ENCODE measurements at places on chromosomes 3 and 15.

- no peak for DNase-seq
Measured at GRCh38 chr3:55159016-55159415, 231.2 kb upstream of the LRTM1 start.

DNA sequence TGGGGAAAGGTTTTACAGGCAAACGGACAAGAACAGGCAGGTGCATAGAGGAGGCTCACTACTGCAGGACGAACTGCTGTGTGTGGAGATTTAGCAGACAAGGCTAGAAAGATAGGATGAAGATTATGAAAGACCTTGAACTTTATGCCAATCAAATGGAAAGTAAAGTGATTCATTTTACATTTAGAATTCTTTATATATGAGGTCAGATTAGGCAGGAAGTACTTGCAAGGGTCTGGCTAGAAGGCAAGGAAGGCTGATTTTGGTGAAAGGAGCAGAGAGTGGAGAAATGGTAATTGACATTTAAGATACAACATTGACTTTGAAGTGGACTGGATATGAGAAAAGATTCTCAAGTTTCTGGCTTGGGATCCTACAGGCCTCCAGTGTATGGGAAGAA is 33.6 kb downstream of the PLSCR4 start:
- no peak for DNase-seq

DNA sequence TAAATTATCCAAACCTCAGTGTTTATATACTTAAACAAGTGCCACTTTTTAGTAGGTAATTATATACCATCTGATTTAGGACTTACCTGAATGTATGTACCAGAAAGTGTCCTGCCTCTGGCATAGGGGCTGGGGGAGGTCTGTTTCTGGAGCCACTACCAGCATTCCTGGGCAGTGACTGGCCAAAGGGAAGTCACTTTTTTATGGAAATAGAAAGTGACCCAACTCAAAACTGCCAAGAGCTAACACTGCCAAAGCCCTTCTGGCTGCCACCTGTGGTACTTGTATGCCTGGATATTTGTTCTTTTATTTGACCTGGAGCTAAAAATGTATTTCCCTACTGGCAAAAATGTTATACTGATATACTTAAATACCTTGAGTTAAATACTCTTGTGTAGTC is 42.7 kb downstream of the ESYT3 start:
- DNase-seq = no peak

GRCh38 chr3:48929358-48930035 is 10.9 kb downstream of the ARIH2 start:
- DNase-seq = no peak

DNA sequence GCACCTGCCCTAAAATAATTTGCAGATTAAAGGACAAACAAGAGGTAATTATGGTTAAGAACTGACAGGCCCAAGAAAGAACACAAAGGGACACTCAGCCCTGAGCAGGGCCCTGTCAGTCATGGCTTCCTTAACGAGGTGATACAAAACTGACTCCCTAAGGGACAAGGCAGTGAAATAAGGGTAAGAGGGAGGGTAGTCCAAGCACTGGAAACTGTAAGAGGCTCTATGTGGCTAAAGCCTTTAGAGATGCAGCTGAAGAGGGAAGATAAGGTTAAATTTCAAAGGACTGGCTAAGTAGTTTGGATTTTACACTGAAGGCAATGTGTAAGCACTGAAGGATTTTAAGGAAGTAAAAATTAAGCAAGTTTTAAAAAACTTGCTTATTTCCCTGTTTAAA is 3.9 kb downstream of the ATR start:
- DNase-seq = no peak

GRCh38 chr3:162112719-162113118 is 616.1 kb downstream of the OTOL1 start:
- DNase-seq = no peak

DNA sequence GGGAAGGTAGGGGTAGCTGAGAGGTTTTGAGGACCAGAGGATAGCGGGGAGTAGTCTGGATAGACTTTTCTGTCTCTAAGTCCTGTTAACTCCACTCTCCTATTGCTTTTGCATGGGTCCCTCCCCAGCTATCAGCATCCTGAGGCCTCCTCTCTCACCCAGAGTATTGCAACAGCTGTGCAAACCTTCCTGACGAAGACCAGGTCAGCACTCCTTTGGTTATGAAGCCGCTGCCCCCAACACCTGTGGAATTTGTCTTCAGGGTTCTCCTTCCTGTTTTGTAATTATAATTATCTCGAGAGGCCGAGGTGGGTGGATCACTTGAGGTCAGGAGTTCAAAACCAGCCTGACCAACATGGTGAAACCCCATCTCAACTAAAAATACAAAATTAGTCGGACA is 24.8 kb downstream of the TYRO3 start:
- no peak for DNase-seq

DNA sequence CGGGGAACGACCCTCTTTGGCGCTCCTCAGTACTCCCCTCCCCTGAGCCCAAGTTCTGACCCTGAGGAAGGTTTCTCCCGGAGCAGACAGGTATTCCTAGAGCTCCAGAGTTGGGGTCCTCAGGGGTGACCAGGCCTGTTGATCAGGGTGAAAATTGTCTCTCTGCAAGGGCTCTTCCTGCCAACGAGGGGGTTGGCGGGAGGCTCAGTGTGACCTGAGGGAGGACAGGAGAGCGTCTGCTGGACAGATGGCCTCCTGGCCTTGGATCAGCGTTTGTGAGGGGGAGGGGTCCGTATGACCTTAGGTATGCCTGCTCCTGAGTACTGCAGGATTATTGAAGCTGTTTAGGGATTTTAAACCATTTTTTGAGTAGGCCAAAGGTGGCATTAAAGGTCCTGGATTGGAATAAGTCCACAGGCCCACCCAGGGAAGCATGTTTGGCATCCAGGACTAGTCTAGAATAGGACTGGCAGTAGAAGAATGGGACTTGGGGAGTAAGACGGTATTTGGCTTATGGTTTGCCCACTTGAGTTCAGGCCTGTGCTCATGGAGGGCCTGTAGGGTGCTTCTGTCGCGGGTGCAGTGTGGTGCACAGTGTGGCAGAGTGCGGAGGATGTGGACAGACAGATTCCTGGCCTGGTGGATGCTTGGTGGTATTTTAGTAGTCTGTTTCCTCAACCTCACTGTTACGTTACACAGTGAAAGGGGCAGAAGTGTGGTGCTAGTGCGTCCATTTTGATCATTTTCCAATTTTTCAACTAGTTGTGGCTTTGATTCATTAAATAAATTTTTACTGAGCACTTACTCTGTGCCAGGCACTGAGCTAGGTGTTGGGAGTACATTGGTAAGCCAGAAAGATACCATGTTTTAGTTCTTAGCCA is 959 bp downstream of the ZNF592 start:
- peak; percentile 55 for DNase-seq

DNA sequence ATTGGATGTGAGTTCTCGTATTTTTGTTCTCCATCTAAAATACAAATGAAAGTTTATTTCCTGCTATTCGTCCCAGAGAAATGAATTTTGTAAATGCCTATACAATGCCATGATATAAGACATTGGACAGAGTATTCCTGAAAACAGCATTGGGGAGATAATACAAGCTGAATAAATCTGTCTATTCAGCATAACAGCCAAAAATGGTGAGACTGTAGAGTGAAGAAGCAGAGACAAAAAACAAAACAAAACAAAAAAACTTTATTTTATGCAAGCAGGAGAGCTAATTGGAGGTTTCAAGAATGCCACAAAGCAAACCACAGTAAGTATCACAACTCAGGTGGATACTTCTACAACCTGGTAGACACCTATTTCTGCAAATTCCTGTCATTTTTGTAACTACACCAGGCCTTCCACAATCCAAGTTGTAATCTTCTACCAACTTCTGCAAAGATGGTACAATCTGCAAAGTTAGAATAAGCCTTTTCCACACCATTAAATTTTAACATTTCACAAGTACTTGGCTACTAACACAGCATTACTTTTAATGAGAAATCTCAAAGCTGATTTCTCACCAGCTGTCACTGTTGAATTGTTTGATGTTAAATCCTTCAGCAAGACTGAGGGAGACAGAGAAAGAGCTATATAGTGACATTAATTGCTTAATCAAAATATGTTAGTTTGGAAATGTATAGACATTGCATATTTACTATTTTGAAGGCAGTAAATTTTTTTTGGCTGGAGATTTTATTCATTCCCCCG is 163.1 kb downstream of the CLSTN2 start:
- DNase-seq = no peak

DNA sequence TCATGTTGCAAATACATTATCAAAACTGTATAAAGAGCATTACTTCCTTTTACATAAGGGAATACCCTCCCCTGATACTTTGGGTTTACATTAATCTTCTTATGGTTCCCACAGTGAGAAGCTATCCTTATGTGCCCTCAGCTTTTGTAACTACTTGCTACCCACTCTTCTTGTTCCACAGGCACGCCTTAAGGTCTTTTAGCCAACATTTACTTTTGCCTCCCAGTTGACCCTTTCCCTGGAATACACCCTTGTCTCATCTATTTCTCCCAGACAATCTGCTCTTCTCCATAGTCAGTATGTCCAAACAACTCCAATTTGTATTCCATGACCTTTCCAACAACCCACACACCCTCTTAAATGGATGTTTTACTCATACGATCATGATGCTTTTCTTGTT is 116.8 kb upstream of the COL8A1 start:
- no peak for DNase-seq

- DNase-seq = no peak
Measured at GRCh38 chr3:77699125-77699691, 659.3 kb downstream of the ROBO2 start.

- DNase-seq = no peak
Measured at GRCh38 chr15:97566961-97567360, 393.5 kb upstream of the ARRDC4 start.

GRCh38 chr3:110343945-110344344 is 727.7 kb upstream of the NECTIN3 start:
- DNase-seq = no peak

DNA sequence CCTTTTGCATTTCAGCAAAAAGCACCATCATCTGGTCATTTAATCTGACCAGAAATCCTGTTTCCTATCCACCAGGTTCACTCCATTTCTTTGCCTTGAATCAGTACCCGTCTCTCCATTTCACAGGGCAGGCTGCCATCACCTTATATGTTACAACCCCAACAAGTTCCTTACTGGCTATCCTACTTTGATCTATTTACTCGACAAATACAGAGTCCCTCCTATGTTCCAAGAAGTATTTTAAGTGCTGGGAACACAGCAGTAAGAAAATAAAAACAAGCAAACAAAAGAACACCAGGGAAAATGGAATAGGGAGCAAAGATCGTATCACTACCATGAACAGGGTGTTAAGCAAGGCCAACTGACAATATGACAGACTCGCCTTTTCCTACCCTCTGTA is 295.2 kb upstream of the WNT5A start:
- DNase-seq = no peak

GRCh38 chr3:108012304-108012703 is 78.5 kb downstream of the CD47 start:
- DNase-seq = no peak

DNA sequence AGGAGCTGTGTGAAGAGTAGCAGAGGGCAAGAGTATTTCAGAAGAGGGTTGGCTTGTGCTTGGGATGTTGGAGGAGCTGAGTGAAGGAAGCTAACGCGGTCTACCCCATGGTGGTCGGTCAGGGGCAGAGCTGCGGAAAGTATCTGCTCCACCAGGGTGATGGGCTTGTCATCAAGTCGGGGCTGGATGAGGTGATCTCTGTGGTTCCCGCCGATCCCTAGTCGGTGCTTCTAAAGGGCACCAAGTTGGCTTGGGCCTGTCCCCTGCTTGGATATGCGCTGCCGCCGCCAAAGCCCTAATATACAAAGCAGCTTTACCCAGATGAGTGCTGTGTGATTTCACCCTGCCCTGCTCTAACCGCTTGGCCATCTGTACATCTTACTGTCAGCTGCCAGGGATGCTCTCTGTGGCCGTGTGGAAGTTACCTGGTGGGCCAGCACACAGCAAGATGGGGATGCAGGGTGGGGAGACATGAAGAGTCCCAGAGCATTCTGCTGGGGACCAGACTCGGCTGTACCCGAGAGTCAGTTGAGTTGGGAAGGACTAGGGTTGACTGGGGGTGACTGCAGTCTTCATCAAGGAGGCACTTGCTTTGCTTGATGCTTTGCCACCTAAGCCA is 226.1 kb upstream of the BHLHE40 start:
- no peak for DNase-seq

GRCh38 chr15:44094781-44095180 is 100.3 kb downstream of the FRMD5 start:
- no peak for DNase-seq

DNA sequence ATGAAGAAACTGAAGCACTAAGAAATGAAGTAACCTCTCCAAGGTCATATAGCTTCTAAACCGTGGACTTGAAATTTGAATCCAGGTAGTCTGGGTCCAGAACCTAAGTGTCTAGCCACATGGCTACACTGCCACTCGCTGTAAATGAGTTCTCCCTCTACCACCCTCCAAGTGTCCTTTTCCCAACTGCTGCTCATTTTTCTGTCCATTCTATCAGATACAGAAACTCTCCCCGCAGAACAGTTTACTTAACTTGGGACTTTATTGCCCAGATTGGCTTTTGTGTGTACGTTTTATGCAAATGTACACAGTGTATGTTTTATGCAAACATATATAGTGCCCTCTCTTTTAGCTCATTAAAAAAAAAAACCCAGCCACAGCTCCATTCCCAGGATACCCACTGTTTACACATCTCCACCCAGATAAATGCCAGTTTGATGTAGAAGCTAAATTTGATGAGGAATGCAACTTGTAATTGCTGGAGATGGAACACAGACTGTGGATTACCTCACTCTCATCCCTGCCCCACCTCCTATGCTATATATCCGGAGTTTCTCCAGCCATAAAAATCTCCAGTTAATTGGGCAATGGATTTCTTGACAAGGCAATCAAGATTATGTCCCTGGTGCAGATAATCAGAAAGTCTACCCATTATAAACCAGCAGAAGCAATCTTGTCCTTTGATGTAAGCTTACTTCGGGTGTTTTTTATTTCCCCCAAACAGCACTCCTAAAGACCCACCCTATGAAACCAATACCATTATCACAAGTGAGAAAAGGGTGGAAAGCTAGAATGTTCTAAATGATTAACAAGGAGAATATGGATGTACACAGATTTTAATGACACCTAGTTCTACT is 42.0 kb downstream of the THBS1 start:
- DNase-seq = no peak

- no peak for DNase-seq
Measured at GRCh38 chr3:152046280-152046679, 172.8 kb downstream of the SUCNR1 start.

- no peak for DNase-seq
Measured at GRCh38 chr3:24393316-24393715, 101.3 kb downstream of the THRB start.

DNA sequence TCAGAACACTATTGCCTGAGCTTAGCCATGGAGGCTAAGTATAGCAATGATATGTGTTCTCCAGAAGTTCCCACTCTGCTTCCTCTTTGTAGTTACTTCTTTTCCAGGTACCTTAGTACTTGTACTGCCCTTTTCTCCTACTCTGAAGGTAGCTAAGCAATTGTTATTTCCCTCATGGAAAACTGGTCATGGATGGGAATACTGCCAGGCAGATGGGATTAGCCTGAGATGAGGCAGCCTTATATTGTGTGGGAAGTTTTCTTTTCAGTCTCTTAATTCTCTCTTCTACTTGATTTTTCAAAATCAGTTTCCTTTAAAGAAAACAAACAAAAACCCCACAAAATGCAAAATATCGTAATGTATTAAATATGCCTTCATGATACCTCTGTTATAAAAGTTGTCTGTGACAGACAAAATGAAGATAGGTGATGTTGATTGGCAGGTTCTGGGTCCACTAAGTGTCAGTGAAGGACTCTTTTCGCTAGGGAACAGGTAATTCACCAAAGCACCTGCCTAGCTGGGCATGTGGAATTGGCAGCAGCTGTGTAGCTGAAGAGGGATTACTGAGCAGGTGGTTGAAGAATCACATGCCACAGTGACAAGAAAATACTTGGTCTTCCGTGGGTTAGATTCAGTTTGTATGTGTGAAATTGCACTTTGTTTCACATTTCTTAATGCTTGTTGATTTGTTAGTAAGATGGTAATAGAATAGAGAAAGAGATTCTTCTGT is 4.1 kb downstream of the ZNF609 start:
- no peak for DNase-seq

All from CD4-positive, alpha-beta T cell treated with Interleukin-1 beta for 1 hour (primary cell).